ENCODE measurements at places on chromosomes 11 and 22.

DNA sequence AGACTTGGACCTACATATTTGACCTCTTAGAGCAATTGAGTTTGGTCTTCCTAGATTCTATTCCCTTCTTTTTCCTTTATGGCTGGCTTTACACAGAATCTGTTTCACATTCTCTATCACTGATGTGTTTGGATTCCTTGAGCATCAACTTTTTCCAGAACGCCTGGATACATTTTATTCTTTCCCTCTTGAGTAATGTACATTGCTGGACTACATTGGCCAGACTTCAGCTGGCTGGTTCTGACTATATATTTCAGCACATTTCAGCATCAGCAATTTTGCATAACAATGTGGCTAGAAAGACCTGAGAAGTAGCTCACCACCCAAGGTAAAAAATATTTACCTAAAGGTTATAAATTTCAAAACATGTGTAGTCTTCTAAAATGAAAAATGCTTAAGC, 2198.2 kb upstream of the RAG2 start:
- DNase-seq = no peak

- DNase-seq = no peak
These were observed 29.6 kb downstream of the CTSC start for GRCh38 chr11:88307749-88308425.

GRCh38 chr11:98230678-98231077, 790.1 kb upstream of the CNTN5 start:
- no peak for DNase-seq

DNA sequence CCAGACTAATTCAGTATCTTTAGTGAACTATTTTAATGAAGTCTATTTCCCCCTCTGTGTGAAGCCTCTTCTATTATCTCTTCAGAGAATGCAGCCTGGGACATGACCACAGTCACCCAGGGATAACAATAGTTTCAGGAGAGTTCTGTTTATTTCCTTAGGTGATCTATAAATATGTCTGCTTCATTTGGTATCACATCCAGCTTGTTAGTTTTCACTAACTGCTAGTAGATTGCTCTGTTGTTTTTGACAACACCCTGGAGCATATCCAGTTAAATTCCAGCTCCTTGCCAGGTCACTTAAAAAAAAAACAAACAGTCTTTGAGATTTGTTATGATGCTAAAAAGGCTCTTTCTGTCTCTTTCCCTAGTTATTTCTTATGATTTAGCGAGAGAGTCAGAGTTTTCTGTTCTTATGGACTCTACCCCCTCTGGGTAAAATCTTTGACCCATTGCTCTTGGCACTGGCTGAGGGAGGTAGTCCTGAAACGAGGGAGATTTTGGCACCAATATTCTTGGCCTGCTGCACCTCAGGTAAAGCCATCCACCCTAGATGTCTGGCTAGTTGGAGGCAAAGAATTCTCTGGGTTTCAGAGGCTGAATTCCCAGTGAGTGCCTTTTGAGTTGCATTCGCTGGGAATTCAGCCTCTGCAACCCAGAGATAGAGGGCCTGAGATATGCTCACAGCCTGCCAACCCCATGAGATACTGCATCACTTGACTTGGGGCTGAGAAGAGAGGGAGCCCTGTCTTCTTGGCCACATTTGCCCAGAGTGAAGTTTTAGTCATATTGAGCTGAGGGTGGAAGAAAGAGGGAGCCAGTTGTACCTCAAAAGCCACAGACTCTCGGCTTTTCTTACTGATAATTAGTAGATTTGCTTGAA, 159.1 kb downstream of the PGR start:
- DNase-seq = no peak

DNA sequence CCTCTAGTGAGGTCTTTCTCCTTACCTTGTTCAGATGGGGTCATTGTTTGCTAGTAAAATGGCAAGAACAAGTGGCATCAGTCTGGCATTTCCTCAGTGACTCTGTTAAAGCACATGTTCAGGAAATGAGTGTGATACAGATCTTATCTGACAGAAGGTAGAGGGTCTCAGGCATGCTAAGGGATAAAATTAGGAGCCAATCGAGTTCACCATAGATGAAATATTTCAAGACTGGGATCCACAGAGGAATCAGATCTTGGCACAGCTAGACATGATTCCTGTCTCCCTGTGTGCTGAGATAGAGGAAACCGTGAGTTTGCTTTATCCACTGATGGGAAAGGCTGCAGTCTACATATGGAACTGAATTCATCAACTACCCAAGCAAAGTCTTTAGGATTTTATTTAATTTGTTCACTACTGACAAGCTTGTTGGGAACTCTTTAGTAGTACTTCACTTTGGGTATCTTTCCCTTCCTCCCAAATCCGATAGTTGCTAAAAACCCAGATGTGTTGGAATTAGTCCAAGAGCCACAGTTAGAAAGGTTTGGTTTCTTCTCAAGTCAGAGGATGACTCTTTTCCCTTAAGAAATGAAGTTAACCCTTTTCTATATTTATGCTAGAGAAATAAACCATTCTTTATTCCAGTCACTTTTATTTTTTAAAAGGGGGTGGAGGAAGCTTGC, 18.4 kb downstream of the FAM118B start:
- DNase-seq = no peak

GRCh38 chr11:2091786-2092463, 47.3 kb downstream of the IGF2 start:
- no peak for DNase-seq

DNA sequence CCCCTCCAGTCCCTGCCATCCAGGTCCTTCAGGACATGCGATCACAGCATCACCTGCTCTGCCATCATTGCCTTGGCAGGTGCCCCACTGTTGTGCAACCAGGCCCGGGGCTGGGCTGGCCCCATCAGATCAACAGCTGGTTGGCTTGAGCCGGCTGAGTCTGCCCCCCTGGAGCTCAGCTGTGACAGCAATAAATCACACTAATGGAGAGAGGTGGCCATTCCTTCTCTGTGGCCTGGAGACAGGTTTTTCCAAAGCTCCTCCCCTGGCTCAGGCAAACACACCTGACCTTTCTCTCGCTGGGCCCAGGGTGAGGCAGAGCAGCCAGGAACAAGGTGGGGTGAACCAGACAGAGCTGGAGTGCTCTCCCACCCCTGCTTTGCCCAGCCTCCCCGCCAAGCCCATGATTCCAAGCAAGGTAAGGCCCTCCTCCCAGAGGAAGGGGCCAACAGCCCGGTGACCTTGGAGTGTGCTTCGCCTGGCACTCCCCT, 8.9 kb upstream of the FXYD2 start:
- no peak for DNase-seq

GRCh38 chr11:85718126-85718943, 32.3 kb upstream of the CCDC89 start:
- no peak for DNase-seq

GRCh38 chr11:82864268-82864667, 36.0 kb downstream of the PRCP start:
- DNase-seq = peak; percentile 57

DNA sequence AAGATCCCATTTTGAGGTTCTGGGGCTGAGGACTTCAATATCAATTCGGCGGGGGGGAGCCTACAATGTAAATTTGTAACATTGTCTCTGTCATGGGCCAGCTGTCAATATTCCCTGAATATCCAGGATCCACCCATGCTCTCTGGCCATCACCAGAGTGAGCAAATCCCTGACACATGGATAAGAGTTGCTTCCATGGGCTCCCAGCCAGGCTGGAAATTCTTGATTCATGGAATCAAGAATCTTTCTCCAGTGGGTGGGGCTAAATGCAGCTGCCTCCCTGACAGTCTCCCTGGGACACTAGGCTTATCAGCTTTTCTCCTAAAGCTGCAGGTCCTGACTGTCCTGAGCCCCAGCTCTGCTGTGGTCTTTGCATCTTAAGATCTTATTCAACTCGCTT, 86.9 kb upstream of the IGLL5 start:
- DNase-seq = no peak

DNA sequence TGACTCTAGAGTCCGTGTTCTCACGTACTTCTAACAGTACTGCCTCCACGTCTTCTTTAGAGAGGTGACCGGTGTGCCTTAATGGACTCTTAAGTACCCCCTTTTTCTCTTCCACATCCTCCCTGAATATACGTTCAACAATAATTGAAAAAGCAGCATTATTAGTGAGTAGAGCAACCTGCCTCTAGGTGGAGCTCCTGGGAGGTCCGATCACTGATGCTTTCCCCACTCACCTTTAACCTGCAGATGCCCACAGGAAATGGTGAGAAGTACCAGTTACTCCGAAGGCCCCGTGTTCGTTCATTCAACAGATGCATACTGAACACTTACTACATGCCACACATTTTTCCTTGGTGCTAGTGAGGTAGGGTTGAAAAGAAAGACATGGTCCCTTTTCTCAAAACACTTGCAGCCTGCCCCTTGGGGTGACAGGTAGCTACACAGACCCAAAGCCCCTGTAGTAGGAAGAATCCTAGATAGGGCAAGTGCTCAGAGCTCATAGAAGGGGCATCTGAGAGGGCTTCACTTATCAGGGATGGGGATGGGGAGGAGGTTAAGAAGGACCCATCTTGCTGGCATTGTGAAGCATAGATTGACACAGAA, 72.7 kb downstream of the FEZ1 start:
- DNase-seq = no peak

- no peak for DNase-seq
These were observed 20.6 kb upstream of the TPH1 start for GRCh38 chr11:18066626-18067025.

DNA sequence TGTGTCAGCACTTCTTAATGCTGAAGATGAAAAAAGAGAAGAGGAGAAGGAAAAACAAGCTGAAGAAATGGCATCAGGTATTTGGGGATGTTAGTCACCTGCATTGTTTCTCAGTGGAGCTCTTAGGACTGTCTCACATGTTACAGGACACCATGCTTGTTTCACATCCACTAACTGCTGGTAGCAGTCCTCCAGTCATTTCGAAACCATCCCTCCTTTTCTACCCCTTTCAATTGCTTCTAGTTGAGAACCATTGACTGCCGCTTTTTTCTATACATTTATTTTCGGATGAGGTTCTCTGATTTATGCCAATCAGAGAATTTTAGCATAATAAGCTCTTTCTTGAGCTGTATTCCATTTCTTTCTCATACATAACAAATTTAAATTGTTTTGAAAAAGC, 21.5 kb downstream of the BIRC2 start:
- DNase-seq = no peak

DNA sequence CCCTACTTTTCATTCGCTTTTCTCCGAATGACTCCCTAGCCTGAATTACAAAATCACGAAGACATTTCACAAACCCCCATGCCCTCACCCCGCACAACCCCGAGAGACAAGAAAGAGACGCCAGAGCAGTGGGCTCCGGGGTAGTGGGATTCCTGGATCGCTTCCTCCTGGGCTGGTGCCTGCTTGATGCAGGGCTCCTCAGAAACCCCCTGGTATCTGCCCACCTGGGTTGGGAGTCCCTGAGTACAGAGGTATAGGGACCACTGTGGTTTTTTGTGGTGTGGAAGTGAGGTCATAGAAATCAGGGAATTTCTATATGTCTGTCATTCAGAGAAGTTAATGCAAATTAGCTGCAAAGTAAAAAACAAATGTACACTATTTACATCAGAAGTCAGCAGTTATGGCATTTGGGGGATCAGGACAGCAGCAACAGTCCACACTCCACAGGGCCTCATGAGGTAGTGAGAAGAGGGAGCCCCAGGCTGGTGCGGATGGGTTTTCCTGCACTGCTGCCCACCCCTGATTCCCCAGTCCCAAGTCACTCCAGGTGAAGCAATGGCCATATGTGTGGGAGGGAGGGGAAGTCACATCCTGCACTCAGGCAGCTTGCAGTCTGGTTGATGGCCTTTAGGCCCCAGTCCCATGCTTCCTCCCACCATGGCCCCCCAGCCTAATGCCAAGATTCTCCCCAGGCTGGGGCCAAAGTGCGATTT, 39.6 kb downstream of the BUD13 start:
- no peak for DNase-seq

- DNase-seq = no peak
These were observed 267.2 kb downstream of the TENM4 start for GRCh38 chr11:79173615-79174014.

DNA sequence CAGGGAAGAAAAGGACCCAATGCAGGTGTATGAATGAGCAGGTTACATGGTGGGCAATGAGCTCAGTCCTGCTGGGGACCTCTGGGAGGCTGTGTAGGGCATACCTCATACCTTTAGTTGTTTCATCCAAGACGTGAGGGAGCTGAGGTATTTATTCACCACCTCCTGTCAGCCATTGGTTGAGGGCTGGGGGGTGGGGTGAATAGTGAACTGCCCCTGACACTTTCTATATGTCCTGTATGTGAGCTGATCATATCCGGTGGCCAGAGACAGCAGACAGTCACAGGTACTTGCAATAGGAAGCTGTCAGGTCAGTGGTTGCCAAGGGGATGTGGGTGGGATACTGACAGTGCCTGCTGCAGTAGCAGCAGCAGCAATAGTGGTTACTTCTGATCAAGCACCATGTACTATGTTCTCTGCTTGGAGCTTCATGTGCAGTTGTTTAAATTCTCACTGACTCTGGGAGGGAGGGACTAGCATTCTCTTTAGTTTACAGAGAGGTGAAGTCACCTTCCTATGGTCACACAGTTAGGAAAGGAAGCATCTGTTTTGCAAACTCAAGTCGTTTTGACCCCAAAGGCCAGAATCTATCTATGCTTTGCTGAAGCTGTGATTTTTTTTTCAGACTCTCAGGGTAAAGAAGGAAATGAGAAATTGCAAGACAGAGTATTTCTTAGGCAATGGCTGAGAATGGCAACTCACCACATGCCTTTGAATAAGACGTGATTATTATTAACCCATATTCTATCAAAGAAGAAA, 54.0 kb downstream of the MIAT start:
- DNase-seq = no peak

DNA sequence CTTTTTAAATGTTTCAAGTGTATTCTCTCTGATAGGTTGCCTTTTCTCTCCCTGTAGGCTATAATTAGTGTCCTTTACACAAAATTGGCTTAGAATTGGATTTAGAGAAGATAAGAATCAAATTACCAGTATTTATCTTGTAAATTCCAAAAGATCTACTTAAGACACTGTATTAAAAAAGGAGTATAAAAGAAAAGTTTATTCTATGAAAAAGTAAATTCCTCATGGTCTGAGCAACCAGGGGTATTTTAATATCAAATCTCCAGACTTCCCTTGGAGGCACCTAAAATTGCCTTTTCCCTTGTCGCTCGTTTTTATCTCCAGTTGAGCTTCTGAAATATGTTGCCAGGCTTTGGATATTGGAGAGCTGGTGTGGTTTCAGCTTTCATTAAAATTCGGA, 36.4 kb downstream of the ZBTB16 start:
- DNase-seq = no peak

GRCh38 chr11:121304759-121305158, 12.2 kb downstream of the SC5D start:
- DNase-seq = no peak

GRCh38 chr22:42697542-42698013, 23.1 kb downstream of the A4GALT start:
- DNase-seq = no peak

DNA sequence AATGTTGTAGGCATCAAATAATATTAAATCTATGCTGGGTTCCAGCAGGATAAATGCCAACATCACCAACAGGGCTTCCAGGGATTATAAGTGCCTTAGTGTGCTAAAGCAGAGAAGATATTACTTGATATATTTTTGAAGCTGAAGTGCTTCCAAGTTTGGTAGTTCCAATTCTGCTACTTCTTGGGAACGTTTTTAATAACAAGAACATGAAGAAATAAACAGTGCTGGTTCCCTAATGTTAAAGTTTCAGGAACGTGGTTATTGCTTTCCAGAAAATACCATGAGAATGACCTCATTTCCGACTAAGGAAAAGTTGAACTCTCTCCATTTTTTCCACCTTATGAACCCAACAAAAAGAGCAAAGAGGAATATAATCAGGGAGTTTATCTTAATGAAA, 4.6 kb upstream of the RNF185 start:
- no peak for DNase-seq

- DNase-seq = no peak
These were observed 147.1 kb upstream of the SESN3 start for GRCh38 chr11:95378111-95378510.

GRCh38 chr22:37501610-37502341, 15.6 kb upstream of the MFNG start:
- no peak for DNase-seq
